ENCODE measurements at places on chromosomes 12 and 14.
A peak's percentile ranks its signal among the peaks of the same experiment; 100 is the strongest.

DNA sequence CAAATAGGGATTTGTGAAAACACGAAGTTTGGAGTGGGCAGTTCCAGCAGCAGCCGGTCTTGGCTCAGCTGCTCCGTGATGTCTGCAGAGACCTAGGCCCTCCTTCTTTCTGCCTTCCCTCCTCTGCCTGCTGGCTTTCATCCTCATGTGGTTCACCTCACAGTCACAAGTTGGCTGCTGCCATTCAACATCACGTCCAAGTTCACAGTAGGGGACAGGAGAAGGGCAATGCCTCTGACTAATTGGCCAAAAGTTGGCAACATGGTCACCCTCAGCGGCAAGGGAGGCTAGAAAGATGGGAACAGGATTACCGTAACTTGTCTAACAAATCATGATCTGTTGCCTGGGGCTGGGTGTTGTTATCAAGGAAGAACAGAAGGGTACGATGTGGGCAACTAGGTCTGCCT is 7.8 kb upstream of the CACNA2D4 start:
- no peak for DNase-seq

DNA sequence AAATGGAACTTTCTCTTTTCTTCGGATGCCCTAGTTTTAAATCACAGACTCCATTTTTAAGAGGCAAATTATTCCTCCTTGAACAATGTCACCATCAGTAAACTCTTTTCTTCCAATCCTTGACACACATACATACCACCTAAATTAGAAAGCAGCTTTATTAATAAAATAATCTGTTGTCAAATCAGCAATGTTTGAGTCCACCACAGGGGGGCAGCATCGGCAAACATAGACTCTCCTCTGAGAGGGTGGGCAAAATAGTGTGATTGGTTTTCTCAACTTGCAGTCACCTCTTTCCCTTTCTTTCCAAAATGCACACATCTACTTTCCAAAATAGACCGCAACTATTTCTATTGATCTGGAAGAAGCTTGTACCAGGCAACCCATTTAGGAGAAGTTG is 438.4 kb upstream of the OR4E1 start:
- no peak for DNase-seq

DNA sequence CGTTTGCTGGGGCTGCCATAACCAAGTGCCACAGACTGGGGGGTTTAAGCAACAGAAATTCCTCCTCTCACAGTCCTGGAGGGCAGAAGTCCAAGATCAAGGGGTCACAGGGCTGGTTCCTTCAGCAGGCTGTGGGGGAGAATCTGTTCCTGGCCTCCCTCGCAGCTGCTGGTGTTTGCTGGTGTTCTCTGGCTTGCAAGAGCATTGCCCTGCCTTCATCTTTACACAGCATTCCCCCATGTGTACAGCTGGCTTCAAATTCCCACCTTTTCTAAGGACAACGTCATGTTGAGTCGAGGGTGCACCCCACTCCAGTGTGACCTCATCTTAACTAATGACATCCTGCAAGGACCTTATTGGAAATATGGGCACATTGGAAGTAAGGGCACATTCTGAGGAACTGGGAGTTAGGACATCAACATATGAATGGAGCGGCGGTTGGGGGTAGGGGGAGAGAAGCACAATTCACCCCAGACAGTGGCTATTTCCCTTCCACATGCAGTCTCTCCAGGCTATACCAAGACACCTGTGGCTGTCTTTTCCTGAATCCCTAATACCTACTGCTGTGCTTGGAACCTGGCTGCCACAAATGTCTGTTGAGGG is 123.6 kb downstream of the FOXN3 start:
- DNase-seq: peak; percentile 79

GRCh38 chr14:33452995-33453394 is 497.9 kb downstream of the EGLN3 start:
- DNase-seq: no peak

DNA sequence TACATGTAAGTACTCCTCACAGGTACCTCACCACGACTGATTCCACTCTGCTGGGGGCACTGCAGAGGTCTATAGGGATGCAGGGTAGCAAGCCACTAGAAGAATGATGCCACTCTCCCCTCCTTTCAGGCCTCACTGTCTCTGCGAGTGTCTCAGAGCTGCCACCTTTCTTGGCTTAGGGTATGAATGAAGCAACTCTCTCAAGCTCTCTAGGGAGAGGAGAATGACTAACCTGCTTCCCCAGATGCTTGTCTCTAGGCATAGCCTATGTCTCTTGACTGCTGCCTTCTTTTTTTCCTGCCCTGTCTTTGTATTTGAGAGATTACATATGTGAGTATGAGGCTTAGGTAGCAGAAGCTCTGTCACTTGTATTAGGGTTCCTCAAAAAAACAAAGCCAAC is 566.5 kb upstream of the ATP2B1 start:
- DNase-seq: no peak

GRCh38 chr14:105026802-105027563 is 6.1 kb upstream of the CDCA4 start:
- no peak for DNase-seq

- DNase-seq: no peak
Observed at GRCh38 chr14:90017371-90017770, 44.4 kb upstream of the KCNK13 start.

DNA sequence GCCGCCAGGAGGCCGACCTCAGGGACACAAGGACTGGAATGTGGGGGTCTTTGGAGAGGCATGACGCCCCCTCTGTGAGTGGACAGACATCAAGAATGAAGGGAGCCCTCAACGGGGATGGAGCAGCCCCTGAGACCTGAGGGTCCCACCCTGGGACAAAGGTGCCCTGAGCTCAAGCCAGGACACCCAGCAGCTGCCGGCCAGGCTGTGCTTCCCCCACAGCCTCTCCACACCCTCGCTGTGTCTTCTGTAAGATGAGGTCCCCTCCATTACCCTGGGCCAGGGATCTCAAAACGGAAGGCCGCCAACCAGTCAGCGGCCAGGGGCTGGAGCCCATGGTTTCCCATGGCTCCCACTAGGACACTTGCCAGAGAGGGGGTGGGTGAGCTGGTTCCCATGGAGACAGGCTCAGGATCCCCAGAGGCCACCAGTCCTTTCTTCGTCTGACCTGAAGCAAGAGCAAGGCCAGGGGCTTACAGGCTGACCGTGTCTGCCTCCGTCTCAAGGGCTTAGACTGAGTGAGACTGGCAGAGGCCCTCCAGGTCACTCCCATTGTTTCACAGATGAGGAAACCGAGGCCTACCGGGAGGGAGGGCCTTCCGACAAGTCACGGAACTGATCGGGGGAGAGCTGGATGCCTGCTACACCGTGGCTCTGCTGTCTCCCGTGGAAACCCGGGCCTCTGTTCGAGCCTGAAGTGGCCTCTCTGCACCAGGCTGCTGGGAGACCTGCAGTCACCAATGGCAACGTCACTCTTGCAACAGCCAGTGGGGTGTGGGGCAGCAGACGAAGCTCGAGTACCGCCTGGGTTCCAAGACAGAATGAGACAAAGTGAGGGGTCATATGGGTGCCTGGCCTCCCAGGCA is 91.7 kb upstream of the DIO3 start:
- DNase-seq: no peak

GRCh38 chr14:94623422-94623809 is 11.2 kb downstream of the SERPINA3 start:
- DNase-seq: no peak

DNA sequence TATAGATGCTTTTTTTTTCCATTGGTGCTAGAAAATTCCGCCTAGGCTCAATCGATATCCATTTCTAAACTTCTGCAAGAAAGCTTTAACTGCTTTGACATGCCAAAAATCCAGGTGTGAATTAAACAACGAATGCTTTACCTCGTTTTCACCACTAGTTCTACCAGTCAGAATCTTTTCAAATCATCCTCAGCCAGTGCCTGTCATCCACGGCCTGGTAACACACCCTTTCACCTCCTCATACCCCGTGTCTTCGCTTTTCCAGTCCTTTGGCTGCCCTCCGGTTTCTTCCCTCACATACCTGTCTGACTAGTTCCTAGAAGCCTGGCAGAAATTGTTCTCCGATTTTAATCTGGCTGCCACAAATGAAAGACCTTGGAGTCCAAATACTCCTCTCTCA is 1.4 kb upstream of the PHC1 start:
- DNase-seq: no peak

- no peak for DNase-seq
Observed at GRCh38 chr14:52950410-52950897, 396 bp downstream of the FERMT2 start.

DNA sequence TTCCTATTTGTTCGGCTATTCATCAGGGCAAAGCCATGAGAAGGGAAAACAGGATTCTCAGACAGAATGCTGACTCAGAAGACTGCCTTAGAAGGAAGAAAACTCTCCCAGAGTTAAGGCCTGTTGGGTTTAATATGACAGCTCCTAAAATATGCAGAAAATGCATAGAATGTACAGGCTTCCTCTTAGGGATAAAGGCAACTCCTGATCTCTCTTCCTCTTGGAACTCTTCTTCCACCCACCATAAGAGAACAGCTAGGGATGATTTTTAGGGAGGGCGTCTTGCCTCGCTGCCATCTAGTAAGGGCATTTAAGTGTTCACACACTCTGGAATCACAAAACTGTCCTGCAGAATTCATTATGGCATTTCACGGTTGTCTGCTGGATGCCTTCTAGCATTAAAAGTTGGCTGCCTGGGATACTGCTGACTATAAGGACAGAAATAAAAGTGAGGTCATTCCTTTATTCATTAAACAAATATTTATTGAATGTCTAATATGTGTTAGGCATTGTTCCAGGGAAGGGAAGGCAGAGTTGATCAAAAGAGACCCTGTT is 73.7 kb downstream of the DCAF5 start:
- no peak for DNase-seq

GRCh38 chr14:71166180-71166837 is 259.1 kb downstream of the PCNX1 start:
- DNase-seq: peak; percentile 48

DNA sequence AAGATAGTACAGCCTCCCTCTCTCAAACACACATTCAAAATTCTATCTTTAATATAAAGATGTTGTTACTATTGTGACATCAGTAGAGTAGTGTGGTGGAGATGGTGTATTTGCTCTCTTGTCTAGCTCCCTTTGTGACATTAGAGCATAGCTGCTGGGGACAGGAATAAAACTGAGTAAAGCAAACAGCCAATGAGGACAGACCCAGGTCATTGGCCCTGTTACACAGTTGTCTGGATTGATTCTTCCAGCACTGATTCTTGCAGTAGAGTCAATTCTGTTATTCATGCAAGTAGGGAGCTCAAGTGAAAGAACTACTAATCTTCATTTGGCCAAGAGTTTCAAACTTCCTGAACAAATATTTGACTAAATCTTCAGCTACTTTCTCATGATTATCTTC is 72.4 kb downstream of the SCN8A start:
- no peak for DNase-seq

- no peak for DNase-seq
Observed at GRCh38 chr12:49962861-49963765, 1.4 kb downstream of the AQP5 start.

- DNase-seq: no peak
Observed at GRCh38 chr14:56092763-56093162, 25.4 kb upstream of the PELI2 start.

- no peak for DNase-seq
Observed at GRCh38 chr12:28308891-28309290, 118.6 kb downstream of the CCDC91 start.

DNA sequence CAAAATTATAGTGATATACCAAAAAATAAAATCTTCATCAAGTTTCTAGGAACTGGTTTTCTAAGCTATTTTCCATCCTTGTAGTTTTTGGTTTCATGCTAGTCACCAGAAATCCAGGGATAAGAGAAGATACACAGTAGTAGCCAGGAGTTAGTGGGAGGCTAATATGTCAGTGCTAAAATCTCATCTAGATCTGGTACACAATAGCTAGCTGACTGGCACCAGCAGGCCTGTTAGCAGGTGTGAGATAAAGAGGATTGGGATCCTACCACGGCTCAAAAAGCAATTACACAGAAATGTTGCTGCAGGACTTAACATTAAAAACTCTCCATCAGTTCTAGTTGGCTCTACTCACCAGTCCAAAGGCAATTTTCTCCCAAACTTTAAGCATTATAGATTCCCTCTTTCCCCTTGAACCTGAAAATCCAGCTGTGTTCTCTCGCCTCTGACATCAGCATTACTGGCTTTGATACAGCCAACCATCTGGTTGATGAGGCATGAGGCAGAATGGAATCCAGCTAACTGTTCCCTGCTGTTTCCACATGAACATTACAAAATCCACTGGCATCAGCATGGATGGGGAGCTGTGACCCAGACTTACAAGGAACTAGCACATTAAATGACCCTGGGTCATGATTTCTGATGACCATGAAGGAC is 41.8 kb upstream of the CCDC196 start:
- DNase-seq: no peak

DNA sequence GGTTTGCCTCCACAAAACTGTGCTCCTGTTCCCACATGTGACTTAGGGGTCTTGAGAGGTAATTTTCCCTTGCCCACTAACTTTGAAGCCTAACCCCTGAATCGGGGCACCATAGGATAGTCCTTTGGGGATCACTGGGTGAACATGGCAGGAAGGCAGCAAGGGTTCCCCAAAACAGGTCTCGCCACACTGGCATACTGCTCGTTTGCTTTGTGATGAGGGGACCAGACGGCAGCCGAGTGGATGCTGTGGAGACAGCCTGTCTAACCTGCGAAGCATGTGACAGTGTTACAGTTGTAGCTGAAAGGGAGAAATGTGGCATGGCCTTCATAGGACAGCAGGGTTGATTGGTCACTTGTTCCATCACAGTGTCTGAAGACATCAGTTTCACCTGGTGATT is 42.4 kb downstream of the UBE3B start:
- DNase-seq: no peak

DNA sequence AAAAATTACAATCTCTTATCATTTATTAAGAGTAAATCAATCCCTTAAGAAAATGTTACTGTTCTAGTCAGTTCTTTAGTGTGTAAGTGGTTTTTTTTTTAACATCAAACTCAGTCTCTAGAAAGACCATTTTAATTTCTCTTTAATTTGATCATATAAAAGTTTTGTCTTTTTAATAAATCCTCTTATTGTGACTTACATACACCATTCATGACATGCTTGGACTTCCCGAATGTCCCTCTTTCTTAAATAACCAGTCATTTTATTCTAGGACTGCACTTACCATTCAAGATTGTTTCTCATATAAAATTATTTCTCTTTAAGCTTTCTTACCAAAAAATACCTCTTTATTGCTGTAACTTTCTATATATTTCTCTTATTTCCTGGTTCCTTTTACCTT is 60.8 kb upstream of the EVL start:
- no peak for DNase-seq

- DNase-seq: no peak
Observed at GRCh38 chr12:49797449-49797776, 30.8 kb downstream of the NCKAP5L start.

All from iPS DF 19.7 (cell line).